ENCODE measurements at places on chromosomes 2 and 18. TPM values are rescaled to one million over a fixed set of nuclear protein-coding genes. Genes with fewer than 3 reads are reported as not detected.

DNA sequence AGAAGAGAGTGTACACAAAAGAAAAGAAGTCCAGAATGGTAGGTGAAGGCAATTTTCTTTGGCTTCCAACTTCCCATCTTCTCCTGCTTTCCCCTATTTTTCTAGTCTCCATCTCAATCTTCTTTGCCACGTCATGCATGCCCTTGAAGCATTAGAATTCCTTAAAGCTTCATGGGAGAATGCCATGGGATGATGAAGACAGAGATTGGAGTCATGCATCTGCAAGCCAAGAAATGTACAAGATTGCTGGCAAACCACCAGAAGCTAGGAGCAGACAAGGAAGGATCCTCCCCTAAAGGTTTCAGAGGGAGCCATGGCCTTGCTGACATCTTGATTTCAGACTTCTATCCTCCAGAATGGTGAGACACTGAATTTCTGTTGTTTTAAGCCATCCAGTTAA, 305.9 kb downstream of the HRH4 start:
- H3K27ac ChIP-seq = no peak overlapping the region
- no peak for DNase-seq
- no peak overlapping the region for H3K4me3 ChIP-seq
- H3K36me3 ChIP-seq = no peaks in the 10 kb centered on the region
- no peaks in the 10 kb centered on the region for H3K27me3 ChIP-seq
- H3K4me1 ChIP-seq = peaks cover 18% of the 10 kb centered on the region

- DNase-seq = no peak
- H3K36me3 ChIP-seq = no peaks in the 10 kb centered on the region
- H3K27ac ChIP-seq = no peak overlapping the region
- no peaks in the 10 kb centered on the region for H3K27me3 ChIP-seq
- no peaks in the 10 kb centered on the region for H3K4me1 ChIP-seq
Observed at GRCh38 chr2:214376618-214377285, 34.1 kb upstream of the VWC2L start.

DNA sequence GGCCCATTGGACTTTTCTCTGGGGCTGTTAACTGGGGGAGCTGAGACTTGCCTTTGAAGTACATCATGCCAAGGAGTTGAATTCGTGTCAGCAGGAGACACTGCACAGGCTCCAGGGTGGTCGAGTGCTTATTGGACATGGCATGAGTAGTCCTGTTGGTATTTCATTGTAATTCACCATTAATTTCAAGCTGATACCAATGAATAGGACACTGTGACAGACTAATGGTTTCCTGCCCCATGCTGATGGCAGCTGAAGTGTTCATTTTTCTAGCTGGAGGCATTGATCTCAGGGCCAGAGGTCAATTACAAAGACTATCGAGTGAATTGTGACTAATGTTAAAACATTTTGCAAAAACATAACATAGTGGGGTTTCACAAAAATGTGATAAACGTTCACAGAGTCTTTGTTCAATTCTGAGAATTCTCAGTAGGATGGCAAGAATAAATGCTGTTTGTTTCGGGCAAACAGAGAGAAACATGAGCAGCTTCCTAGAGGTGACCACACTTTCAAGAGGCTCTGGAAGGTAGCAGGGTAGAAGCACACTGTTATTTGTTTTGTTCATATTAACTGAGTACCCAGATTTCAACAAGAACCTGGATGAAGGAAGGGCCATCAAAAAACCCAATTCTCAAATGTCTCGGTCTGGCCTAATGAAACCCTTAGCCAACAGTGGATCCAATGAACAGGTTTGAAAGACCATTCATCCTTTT, 90.6 kb upstream of the ARL4C start:
- no peaks in the 10 kb centered on the region for H3K4me1 ChIP-seq
- no peak overlapping the region for H3K27ac ChIP-seq
- no peak overlapping the region for H3K4me3 ChIP-seq
- H3K27me3 ChIP-seq = no peaks in the 10 kb centered on the region

Gene CABYR
- not detected for polyA plus RNA-seq

Gene LTBP1
- 22.9 TPM for polyA plus RNA-seq

Gene ABCG5
- polyA plus RNA-seq = 0.23 TPM

Gene ALLC
- polyA plus RNA-seq = not detected

DNA sequence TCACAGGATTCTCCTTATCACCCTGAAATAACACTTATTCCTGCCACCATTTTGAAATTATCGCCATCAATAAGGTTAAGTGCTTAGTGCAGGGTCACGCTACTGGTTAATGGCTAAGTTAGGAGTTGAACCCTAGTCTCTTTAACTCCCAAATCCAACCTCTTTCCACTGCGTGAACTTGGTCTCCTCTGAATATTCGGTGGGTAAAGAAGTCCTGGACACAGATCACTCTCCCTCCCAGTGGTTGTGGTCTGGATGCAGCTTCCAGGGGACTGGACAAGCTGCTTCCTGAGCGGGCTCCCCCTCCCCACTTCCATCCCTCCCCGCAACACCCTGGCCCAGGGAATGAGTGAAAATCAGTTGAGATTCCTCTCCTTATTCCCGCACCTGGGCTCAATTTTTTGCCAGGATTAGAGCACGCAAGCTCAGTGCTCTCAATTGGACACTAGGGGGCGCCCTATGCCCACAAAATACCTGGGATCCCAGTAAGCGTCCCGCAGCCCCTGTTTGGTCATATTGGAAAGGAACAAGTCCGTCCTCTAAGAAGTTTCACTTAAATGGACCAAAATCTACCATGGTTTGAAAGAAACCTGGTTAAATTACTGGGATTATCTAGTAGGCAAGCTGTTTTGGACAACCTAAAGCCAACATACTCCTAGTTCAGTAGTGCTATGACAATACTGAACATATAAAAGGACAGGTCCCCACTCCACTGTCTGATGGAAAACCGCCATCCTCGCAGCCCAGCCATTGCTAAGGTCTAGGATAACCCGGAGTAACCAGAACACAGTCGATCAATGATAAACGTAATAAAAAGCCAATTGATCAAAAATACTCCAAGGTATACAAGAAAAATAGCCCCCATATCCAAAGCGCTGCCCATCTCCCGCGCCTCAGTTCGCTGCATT, 40.4 kb downstream of the DHRS9 start:
- H3K27ac ChIP-seq = no peak overlapping the region
- no peaks in the 10 kb centered on the region for H3K27me3 ChIP-seq
- H3K4me1 ChIP-seq = no peaks in the 10 kb centered on the region
- no peak overlapping the region for H3K4me3 ChIP-seq
- H3K36me3 ChIP-seq = no peaks in the 10 kb centered on the region

GRCh38 chr18:27824841-27825681, 351.9 kb downstream of the CDH2 start:
- H3K27me3 ChIP-seq = no peaks in the 10 kb centered on the region
- H3K36me3 ChIP-seq = no peaks in the 10 kb centered on the region
- no peak overlapping the region for H3K27ac ChIP-seq
- no peak for DNase-seq
- no peaks in the 10 kb centered on the region for H3K4me1 ChIP-seq

DNA sequence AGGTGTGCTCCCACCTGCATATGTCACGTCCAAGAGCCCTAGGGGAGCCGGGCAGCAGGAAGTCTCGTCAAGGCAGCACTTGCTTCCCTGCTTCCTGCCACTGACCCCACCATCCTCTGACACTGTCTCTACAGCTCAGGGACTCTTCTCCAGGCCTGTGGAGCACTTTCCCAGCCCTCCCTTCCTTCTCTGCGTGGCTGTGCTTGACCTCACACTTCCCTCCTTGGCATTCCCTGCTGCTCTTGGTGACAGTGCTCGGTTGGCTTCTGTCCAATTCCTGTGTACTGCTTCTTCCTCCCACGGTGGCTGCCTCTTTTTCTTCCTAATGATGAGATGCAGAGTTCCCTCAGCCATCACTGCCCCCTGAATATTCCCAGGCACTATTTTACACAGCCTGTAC, 2.8 kb downstream of the CIDEA start:
- H3K27ac ChIP-seq = no peak overlapping the region
- H3K4me1 ChIP-seq = peaks cover 15% of the 10 kb centered on the region
- H3K27me3 ChIP-seq = peaks cover 6% of the 10 kb centered on the region
- no peak for DNase-seq

- no peak overlapping the region for H3K4me3 ChIP-seq
- DNase-seq = no peak
- no peaks in the 10 kb centered on the region for H3K4me1 ChIP-seq
Observed at GRCh38 chr2:211898702-211899101, 639.9 kb downstream of the ERBB4 start.

- peak; percentile 63 for DNase-seq
- H3K4me1 ChIP-seq = peaks cover 59% of the 10 kb centered on the region
- H3K4me3 ChIP-seq = no peak overlapping the region
Observed at GRCh38 chr2:239200646-239201530, 199.9 kb downstream of the HDAC4 start.

DNA sequence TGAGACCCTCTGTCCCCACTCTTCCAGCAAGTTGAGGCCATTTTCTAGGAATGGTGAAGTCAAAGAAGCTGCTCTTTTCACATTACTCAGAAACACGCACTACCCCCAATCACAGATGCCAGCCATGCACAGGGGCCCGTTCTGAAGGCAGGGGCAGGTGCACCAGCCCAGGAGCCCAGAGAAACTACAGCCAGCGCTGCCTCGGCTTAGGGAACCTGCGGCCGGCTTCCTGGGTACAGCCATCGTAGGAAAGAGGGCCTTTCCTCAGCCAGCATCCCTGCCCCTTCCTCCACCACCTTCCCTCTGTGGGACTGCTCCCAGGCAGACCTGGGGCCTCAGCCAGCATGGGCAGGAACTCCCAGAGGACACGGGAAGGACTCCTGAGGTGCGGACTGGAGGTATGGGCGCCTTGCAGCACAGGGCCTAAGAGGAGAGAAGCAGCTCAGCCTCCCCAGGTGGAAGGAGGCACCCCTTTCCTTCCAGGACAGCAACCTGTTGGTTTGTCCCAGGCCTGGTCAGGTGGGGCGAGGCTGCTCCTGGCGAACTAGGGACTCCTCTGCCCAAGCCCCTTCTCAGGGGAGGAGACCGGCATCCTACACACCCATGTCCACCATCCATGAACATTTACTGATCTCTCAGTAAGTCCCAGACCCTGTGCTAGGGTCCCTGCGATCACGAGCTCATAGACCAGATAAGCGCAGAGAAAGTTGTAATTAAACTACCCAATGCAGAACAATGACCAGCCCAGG, 99.0 kb upstream of the ID2 start:
- H3K27ac ChIP-seq = peak overlapping the region; percentile 70
- DNase-seq = no peak
- peak overlapping the region; percentile 32 for H3K4me3 ChIP-seq
- H3K4me1 ChIP-seq = no peaks in the 10 kb centered on the region

- DNase-seq = peak; percentile 49
- no peaks in the 10 kb centered on the region for H3K27me3 ChIP-seq
- no peak overlapping the region for H3K4me3 ChIP-seq
- H3K27ac ChIP-seq = peak overlapping the region; percentile 70
- no peaks in the 10 kb centered on the region for H3K36me3 ChIP-seq
Observed at GRCh38 chr18:11993264-11993916, 12.1 kb downstream of the IMPA2 start.

Gene AQP12B
- not detected for polyA plus RNA-seq

DNA sequence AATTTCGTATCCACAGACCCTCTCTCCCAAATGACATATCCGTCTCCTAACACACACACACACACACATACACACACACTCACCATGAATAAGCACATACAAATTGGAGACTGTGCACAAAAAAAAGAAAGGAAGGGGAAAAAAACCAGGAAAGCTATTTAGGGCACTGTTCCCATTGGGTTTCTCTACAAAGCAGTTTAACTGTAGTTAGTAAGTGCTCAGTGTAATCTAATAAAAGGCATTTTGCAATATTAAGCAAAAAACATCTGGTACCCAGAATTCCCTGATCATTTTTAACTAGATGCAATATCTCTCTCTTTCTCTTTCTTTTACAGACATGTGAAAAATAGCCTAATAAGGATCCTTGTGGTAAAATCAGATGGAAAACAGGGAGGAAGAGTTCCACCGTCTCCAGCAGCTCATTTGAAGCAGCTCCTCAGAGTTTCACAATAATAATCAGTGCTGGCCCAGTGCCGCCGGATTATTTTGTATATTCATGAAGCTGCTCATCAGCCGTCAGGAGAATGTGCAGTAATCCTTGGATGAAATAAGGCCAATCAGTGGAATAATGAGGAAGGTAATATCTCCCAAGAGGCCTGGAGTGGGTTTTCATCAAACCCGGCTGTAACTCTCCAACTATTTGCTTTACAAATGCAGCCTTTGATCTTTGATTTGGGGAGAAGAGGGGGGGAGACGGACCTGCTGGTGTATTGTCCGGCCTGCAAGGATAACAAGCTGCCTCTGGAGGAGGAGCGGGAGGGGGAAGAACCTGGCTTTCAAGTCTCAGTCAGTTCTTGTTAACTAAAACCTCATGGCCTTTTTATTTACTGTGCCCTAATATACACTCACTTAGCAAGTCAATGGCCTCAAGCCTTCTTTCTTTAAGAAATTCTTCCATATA, 227.6 kb upstream of the SMIM21 start:
- H3K27me3 ChIP-seq = no peaks in the 10 kb centered on the region
- H3K36me3 ChIP-seq = no peaks in the 10 kb centered on the region
- no peak overlapping the region for H3K4me3 ChIP-seq

Gene MCEE
- polyA plus RNA-seq = 14.6 TPM

- no peak overlapping the region for H3K27ac ChIP-seq
- H3K36me3 ChIP-seq = no peaks in the 10 kb centered on the region
- no peak overlapping the region for H3K4me3 ChIP-seq
- no peaks in the 10 kb centered on the region for H3K4me1 ChIP-seq
- DNase-seq = no peak
- H3K27me3 ChIP-seq = no peaks in the 10 kb centered on the region
Observed at GRCh38 chr2:181058378-181059269, 78.2 kb downstream of the UBE2E3 start.

Gene TEX44
- polyA plus RNA-seq = not detected

DNA sequence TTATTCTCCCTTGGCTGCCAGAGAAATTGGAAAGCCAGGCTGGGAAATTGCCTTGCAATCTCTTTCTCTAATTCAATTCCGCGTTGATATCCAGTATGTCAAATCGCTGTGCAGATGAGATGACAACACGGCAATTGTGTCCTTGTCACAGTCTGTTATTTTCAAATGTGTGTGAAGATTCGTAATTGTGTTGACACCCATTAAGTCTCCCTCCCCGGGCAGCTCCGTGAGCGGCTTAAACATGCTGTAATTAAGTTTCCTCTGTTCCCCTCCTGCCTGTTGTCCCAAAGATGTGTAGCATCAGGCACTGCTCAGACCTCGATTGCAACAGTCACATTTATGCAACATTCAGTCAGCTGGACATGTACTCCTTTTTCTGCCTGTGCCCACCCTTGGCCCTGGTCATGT, 209.5 kb downstream of the LPIN1 start:
- no peaks in the 10 kb centered on the region for H3K36me3 ChIP-seq
- H3K27ac ChIP-seq = no peak overlapping the region
- H3K27me3 ChIP-seq = no peaks in the 10 kb centered on the region
- no peaks in the 10 kb centered on the region for H3K4me1 ChIP-seq
- DNase-seq = no peak

Gene C2orf76
- 26.4 TPM for polyA plus RNA-seq

- H3K27me3 ChIP-seq = no peaks in the 10 kb centered on the region
- no peak overlapping the region for H3K27ac ChIP-seq
- no peaks in the 10 kb centered on the region for H3K4me1 ChIP-seq
- H3K4me3 ChIP-seq = no peak overlapping the region
Observed at GRCh38 chr2:238142382-238143205, 4.1 kb downstream of the KLHL30 start.
